ENCODE measurements at places on chromosomes 2 and 18. TPM values are rescaled to one million over a fixed set of nuclear protein-coding genes. Genes with fewer than 3 reads are reported as not detected.

DNA sequence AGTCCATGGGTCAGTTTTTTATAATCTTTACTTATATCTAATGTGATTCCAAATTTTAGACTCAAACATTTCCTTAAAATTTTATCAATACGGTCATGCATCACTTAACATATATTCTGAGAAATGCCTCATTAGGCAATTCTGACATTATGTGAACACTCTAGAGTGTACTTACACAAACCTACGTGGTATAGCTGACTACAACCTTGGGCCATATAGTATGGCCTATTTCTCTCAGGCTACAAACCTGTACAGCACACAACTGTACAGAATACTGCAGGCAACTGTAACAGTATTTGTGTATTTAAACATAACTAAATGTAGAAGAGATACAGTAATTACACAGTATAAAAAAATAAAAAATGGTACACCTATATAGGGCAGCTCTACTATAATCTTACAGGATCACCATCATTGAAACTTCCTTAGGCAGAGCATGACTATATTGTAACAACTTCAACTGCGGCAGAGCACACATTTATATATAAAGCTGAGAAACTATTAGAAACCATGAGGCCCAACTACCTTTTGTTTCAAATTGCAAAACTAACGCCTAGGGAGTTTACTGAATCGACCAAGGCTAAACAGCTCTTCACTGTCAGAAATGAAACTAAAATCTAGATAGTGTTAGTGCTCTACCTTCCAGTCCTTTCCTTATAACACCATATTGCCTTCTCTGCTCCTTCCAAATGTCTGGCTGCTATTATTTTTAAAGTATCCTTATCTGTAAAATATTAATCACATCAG lies 6.9 kb downstream of the YES1 start:
- DNase-seq, result no peak

CCDC148 gene
- total RNA-seq, result 1.8 TPM

GATA6 gene
- 12.3 TPM for total RNA-seq

DNA sequence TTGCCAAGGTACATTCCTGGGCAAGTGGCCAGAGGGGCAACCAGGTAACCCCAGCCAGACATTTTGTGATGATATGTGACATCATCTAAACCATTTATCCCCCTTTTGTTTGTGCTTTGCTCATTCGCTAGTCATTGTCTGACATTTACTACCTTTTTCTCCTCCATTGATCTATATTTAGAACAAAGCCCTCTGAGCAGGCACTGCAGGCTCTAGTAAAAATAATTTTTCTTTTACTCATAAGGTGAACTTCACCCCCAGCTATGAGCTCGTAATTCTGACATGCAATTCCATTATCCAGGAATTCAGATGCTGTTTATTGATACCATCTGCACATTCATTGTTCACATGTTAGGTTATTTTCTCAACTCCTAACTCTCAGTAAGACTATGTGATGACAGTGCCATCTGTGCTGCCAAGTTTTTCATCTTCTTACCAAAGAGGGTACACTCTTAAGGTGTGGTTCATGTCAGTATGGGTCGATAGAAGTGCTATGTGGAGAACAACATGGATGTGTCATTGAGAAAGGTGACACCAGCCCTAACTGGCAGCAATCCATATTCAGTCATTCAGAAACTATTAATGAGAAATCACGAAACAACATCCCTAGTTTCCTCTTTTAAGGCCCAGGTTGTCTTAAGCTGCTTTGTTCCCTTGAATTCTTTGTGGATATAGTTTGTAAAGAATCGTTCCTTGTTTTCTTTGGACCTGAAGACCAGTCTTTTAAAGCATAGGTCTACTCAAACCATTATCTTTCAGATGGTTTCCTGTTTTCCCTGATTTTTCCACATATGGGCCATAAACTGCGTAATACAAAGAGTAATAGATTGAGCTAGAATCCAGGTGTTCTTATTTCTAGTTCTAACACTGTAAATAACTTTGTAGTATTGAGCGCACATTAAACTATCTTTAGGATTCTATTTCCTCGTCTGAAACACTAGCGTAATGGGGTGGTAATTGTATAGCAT lies 978.1 kb upstream of the CDH2 start:
- peak; percentile 61 for DNase-seq

GRCh38 chr2:19312949-19313348 lies 45.5 kb downstream of the OSR1 start:
- no peak for DNase-seq

DNA sequence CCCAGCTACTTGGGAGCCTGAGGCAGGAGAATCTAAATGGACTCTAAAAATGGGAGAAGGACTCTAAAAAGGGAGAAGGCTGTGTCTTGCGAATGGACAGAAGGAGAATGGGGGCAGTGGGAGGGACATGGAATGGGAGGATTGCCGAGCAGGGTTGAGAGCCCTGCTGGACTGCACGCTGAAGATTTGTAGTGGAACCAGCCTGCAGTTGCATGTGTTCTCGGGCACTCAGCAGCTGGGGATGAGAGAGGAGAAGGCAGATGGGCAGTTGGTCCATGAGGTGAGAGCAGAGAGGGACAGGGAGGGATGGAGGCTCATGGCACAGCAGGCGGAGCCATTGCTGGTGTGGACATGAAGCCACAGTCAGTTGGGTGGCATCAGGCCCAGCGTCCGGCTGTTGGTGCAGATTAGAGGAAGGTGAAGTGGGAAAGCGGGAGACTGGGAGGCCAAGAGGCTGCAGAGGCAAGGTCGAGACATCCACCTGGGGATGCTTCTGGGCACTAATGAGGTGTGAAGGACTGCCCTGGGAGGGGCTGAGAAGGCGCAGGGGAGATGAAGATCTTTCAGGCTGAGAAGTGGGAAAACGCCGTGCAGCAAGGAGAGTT lies 40.7 kb downstream of the DCDC2C start:
- no peak for DNase-seq

DNA sequence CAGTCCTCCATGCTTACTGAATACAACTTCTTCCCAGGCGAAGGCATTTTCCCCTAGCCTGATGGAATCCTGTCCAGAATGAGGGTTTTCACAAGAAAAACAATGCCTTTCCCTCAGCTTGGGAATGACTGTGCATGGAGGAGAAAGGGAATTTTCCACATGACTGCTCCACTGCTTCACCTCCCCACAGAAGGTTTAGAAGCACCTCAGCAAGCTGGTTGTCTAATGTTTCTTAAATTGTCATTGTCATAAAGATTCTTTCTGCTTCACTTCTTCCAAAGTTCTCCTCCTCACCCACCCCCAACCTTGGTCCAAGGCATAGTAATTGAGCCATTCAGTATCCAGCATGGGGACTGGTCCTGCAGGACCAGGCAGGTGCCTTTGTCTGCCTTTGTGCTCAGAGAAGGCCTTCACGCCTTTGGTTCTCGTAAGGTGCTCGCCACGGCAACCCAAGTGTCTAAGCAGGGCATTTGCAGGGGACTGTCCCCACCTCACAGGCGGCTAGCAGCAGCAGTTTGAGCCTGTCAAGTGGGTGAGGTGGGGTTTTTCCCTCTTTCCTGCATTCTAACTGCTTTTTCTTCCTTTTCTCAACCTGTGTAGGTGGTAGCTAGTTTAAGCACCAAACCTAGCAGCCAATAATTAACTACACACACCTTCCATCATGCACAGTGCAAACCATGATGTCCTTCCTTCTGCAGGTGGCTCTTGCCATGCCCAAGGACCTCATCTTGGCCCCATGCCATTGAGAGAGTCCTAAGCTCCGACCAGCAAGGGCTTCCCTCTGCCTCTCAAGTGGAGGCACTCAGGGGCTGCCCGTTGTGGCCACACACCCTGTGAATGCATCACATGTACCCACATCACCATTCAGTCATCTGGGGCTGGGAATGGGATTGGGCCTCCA lies 65.7 kb upstream of the BCL2L11 start:
- DNase-seq, result no peak

DNA sequence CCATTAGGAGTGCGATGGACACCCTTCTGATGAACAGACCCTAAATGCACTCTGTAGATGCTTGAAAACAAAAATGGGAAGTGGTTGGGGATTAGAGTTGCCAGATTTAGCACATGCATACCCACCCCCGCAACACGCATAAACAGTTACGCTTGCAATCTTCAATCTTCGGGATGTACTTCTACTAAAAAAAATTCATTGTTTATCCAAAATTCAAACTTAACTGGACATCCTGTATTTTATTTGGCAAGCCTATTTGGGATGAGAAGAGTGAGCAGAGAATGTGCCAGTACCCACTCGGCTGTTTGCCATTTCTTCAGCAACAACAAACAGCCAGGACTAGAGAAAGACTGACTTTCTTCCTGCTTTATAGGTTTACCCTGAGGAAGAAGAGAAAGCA lies 18.4 kb downstream of the KIAA2012 start:
- DNase-seq, result no peak

NEB gene
- not detected for total RNA-seq

GRCh38 chr18:46431522-46432171 lies 225.4 kb downstream of the LOXHD1 start:
- DNase-seq, result no peak

ARHGAP15 gene
- total RNA-seq, result not detected

DNA sequence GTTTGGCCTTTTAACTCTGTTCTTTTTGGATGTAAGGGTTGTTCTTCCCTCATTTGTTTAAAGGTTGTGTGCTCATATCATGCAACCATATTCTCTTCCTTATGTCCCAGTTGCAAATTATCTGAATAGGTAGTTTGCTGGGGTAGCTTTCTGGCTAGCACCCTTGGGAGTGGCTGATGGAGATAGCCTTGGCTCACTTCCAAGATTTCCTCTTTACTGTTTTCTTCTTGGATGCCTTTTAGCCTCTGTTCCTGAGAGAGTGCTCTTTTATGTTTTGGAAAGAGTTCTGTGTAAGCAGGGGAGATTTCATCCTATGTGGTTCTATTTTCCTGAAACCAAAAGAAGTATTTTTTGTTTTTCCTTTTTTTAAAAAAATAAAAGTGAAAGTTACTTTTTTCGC lies 25.4 kb downstream of the USP14 start:
- DNase-seq, result no peak

- no peak for DNase-seq
These were observed 37.5 kb downstream of the ACVR1 start for GRCh38 chr2:157838442-157839161.

- DNase-seq, result no peak
These were observed 156.8 kb upstream of the TTC39C start for GRCh38 chr18:23857756-23858155.

GRCh38 chr2:137254052-137254451 lies 488.7 kb downstream of the THSD7B start:
- no peak for DNase-seq

SETBP1 gene
- total RNA-seq, result 9.0 TPM

SKA1 gene
- 18.3 TPM for total RNA-seq

CNTNAP5 gene
- not detected for total RNA-seq

GAREM1 gene
- total RNA-seq, result 10.2 TPM

GRCh38 chr2:148642112-148642744 lies 2.3 kb upstream of the EPC2 start:
- peak; percentile 45 for DNase-seq

GRCh38 chr2:18752022-18752493 lies 162.7 kb upstream of the NT5C1B start:
- DNase-seq, result no peak

GCG gene
- total RNA-seq, result not detected

PDE11A gene
- total RNA-seq, result 1.4 TPM

DNA sequence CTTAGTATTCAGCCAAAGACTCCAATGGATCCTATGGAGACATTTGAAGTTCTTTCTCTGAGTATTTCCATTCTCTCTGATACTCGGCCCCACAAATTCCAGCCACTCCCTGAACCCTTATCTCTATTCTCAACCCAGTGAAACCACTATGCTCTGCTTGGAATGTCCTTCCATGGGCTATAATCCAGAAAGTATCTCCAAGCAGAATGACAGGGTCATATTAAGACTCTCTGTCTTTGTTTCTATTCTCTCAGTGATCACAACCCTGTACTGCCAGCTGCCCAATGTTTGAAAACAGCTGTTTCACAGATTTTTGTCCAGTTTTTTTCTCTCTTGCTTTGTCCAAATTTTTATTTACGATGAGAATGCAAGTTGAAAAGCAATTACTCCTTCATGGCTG lies 21.9 kb downstream of the CHMP3 start:
- no peak for DNase-seq

TSPYL6 gene
- total RNA-seq, result not detected

GRCh38 chr2:126890136-126890510 lies 8.6 kb upstream of the TEX51 start:
- DNase-seq, result no peak

All from PC-9 (cell line).